Immature natural killer cell (primary cell): ENCODE measurements at places on chromosomes 12 and 14. TPM values are rescaled to one million over a fixed set of nuclear protein-coding genes. Genes with fewer than 3 reads are reported as not detected.
A peak's percentile ranks its signal among the peaks of the same experiment; 100 is the strongest.

DNA sequence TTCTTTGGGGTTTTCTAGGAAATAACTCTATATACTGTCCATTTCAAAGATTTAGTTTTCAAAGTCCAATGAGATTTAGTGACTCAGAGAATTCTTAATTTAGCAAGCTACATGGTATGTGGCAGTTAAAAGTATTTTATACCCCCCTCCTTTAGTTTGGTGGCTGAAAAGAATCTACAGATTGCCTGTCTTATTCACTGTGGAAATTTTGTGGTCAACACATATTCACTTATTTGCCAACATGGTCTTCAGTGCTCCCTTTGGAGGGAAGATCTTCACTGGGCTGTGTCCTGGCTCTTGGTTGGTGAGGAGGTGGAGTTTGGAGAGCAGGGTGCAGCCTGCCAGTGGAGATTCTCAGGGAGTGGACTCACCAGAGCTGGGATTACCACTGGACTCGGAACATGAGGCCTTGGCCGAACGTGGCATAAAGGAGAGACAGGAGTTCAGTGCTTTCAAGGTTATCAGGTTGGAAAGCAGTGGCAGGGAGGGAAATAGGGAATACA, 39.8 kb downstream of the SAMD4A start:
- DNase-seq = no peak

DNA sequence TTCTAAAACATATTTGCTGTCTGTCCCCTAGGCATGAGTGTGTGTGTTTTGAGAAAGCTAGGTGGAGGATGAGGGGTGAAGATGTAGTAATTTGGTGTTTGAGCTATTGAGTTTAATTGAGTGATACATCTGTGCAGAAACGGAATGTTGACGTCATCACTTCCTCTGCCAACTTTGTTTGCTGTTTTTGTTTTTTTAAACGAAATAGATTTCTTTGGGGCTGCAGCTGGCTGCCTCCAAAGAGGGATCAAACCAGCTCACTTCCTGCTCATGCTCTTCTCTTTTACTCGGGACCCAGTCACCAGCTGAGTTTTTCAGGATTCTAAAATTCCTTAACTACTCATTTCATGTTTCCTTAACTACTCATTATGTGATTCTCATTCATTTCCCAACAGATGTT, 19.5 kb upstream of the CRACR2A start:
- no peak for DNase-seq

- DNase-seq = no peak
Measured at GRCh38 chr14:74658535-74659131, 46.6 kb upstream of the LTBP2 start.

GRCh38 chr12:69000074-69000473, 67.1 kb upstream of the CPM start:
- DNase-seq = no peak

DNA sequence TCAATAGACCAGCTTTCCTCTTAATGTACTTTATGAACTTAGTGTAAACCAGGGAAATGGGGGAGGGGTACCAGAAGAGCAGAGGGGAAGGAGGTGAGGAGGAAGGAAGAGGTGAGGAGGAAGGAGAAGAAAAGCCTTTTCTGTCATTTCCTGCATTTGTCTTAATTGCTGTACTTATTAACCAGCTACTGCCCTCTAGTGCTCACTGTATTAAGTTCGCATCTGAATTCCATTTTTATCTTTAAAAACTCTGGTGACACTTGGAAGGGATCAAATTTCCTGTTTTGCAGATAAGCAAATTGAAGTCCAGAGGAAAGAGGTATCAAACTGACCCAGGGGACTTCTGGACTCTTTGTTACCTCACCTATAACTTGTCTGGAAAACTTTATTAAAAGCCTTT, 22.2 kb downstream of the MANSC1 start:
- peak; percentile 45 for DNase-seq

- no peak for DNase-seq
Measured at GRCh38 chr14:89309670-89310177, 107.3 kb downstream of the FOXN3 start.

- no peak for DNase-seq
Measured at GRCh38 chr14:40987481-40987880, 619.2 kb upstream of the LRFN5 start.

DNA sequence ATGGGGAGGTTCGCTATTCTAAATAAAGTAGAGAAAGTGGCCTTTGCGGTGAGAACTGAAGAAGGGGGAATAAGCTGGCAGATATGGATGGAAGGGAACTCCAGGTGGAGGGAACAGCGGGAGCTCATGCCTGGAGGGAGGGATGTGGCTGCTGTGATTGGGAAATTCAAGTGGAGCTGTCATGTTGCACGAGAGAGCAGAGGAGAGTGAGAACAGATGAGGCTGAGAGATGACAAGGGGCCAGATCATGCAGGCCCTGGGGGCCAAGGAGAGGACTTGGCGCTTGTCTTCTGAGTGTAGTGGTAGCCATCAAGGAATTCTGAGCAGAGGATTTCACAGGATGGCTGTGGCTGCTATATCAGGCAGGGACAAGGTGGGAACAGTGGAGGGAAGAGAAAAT, 35.0 kb downstream of the TGFB3 start:
- DNase-seq = no peak

GRCh38 chr12:109632342-109632741, 58.7 kb downstream of the MVK start:
- no peak for DNase-seq

DNA sequence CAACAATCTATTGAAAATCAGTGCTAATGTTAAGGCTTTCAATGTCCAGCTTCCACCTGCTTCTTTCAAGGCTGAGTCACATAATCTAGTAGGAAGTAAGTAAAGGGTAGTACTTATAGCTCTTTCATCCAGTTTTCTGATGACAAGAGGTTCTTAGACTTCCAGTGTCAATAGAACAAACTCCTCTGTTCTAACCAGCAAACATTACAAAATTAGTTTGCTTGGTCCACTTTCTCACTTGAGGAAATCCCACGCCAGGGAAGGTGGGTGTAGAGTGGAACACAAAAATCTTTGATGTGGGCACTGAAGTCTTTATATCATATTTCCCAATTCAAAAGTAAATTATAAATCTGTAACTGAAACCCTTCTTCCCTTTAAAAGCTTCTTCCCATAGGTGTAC, 2.6 kb downstream of the NPC2 start:
- no peak for DNase-seq

DNA sequence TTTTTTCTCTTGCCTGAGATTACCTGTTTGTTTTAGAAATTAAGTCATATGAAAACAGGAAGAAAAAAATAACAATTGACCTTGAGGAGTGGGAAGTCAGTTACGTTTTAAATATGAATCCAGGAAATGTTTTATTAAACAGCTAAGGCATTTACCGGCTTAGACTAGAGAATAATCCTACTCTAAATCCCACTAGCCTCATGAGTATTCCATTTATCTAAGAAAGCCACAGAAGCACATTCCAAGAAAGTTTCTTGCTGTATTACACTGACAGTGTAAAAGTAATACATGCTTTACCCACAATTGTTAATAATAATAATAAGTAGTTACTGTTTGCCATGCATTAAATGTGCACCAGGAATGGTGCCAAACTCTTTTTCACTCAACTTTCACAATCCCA, 90.9 kb downstream of the BMP4 start:
- no peak for DNase-seq

DNA sequence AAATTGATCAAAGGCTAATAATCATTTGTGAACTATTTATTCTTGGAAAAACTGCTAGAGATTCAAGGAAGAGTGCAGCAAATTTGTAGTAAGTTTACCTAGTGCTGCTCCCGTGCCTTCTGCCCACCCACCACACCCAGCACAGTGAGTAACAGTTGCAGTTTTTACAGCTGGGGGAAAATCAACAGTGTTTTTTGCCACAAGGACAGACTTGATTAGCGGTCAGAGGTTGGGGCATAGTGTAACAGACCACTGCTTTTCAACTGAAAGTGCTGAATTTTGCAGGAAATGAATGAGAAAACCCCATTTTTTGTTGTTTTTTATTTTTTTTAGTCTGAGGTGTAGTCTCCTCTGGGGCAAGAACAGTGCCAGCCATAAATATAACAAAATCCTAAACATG, 7.5 kb upstream of the KLRK1 start:
- DNase-seq = peak; percentile 86

GRCh38 chr12:128942960-128943477, 89.7 kb downstream of the GLT1D1 start:
- DNase-seq = no peak

- DNase-seq = no peak
Measured at GRCh38 chr12:75960086-75960910, 71.3 kb downstream of the PHLDA1 start.

DNA sequence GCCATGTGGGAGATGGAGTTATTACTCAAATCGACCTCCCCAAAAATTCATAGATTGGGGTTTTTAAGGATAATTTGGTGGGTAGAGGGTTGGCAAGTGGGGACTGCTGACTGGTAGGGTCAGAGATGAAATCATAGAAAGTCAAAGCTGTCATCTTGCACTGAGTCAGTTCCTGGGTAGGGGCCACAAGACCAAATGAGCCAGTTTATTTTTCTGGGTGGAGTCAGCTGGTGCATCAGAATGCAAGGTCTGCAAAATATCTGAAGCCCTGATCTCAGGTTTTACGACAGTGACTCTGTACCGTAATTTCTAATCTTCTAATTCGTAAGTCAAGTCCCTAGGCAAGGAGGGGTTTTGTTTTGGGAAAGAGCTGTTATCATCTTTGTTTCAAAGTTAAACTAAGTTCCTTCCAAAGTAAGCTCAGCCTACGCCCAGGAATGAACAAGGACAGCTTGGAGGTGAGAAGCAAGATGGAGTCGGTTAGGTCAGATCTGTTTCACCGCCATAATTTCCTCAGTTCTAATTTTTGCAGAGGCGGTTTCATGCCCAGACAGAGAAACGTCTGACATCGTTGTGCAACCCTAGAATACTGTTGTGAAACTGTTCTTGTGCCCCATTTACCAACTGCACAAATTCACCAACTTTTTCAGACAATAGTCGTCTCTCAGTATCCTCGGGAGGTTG, 104.5 kb upstream of the SFSWAP start:
- DNase-seq = no peak

GRCh38 chr14:73058922-73059673, 764 bp downstream of the RBM25 start:
- no peak for DNase-seq

DNA sequence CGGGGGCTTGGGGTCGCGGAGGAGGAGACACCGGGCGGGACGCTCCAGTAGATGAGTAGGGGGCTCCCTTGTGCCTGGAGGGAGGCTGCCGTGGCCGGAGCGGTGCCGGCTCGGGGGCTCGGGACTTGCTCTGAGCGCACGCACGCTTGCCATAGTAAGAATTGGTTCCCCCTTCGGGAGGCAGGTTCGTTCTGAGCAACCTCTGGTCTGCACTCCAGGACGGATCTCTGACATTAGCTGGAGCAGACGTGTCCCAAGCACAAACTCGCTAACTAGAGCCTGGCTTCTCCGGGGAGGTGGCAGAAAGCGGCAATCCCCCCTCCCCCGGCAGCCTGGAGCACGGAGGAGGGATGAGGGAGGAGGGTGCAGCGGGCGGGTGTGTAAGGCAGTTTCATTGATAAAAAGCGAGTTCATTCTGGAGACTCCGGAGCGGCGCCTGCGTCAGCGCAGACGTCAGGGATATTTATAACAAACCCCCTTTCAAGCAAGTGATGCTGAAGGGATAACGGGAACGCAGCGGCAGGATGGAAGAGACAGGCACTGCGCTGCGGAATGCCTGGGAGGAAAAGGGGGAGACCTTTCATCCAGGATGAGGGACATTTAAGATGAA, 630 bp downstream of the FOS start:
- peak; percentile 63 for DNase-seq

GRCh38 chr12:52534482-52534881, 14.3 kb upstream of the KRT5 start:
- DNase-seq = no peak

GRCh38 chr12:48002773-48003218, 1.5 kb downstream of the COL2A1 start:
- no peak for DNase-seq

GRCh38 chr12:26113181-26113654, 11.6 kb downstream of the BHLHE41 start:
- no peak for DNase-seq

DNA sequence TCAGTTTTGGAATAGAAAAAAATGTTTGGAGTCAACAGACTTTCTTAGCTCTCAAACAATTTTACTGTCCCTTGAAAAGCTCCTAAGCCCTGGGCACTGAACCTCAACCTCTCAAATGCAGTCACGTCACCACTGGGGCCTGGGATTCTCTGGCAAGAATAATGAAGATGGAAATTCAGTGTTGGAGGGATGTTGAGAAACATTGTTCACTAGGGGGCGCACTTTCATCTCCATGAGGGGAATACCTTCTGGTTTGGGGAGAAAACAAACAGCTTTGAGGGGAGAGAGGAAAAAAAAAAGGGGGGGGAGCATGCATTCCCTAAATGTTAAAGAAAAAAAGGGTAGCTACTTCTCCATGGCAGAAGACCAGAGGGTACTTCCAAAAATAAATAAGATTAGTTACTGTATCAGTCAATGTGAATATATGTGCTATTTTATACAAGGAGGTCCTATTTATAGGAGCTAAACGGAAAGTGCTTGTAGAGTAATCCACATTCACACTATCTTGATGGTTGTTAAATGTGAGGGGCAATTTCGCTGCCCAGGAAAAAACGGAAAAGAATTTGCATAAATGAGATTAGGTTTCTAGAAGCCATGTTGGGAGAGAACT, 5.8 kb upstream of the TBPL2 start:
- peak; percentile 35 for DNase-seq

GRCh38 chr12:11092128-11092527, at the start of gene TAS2R43:
Gene TAS2R43 (minus strand): TSS chr12:11092313. CDS start chr12:11092229, 84 bp downstream.
- DNase-seq = no peak

The RERG gene
- not detected for polyA plus RNA-seq

The PRPH gene
- polyA plus RNA-seq = not detected

The TMCC3 gene
- polyA plus RNA-seq = 12.4 TPM

The SDR9C7 gene
- polyA plus RNA-seq = not detected

The SLC7A7 gene
- 0.67 TPM for polyA plus RNA-seq

The AKAP5 gene
- polyA plus RNA-seq = 4.2 TPM

The TSHR gene
- not detected for polyA plus RNA-seq

The OR4Q3 gene
- polyA plus RNA-seq = not detected

The ARMH4 gene
- polyA plus RNA-seq = not detected

The NAV3 gene
- not detected for polyA plus RNA-seq

The UBC gene
- polyA plus RNA-seq = 1,389 TPM

The SLC10A1 gene
- 0.09 TPM for polyA plus RNA-seq

The SSPN gene
- not detected for polyA plus RNA-seq

The TEDC1 gene
- 20.3 TPM for polyA plus RNA-seq

The CLEC7A gene
- polyA plus RNA-seq = not detected

The IFNG-AS1 gene
- polyA plus RNA-seq = 1.7 TPM

The TGFB3 gene
- polyA plus RNA-seq = 0.39 TPM

The RPS6KL1 gene
- not detected for polyA plus RNA-seq

The ANKRD33 gene
- polyA plus RNA-seq = not detected

The SPX gene
- polyA plus RNA-seq = 0.15 TPM

The ZFHX2 gene
- polyA plus RNA-seq = not detected

The BATF gene
- 61.7 TPM for polyA plus RNA-seq

The TUNAR gene
- not detected for polyA plus RNA-seq

The OAS2 gene
- polyA plus RNA-seq = 26.9 TPM
